ENCODE measurements at places on chromosomes 16 and 17.

- no peak for DNase-seq
These were observed 16.9 kb upstream of the MAP3K14 start for GRCh38 chr17:45333702-45334092.

GRCh38 chr17:66812571-66812970 is 22.3 kb upstream of the CACNG5 start:
- DNase-seq: no peak

DNA sequence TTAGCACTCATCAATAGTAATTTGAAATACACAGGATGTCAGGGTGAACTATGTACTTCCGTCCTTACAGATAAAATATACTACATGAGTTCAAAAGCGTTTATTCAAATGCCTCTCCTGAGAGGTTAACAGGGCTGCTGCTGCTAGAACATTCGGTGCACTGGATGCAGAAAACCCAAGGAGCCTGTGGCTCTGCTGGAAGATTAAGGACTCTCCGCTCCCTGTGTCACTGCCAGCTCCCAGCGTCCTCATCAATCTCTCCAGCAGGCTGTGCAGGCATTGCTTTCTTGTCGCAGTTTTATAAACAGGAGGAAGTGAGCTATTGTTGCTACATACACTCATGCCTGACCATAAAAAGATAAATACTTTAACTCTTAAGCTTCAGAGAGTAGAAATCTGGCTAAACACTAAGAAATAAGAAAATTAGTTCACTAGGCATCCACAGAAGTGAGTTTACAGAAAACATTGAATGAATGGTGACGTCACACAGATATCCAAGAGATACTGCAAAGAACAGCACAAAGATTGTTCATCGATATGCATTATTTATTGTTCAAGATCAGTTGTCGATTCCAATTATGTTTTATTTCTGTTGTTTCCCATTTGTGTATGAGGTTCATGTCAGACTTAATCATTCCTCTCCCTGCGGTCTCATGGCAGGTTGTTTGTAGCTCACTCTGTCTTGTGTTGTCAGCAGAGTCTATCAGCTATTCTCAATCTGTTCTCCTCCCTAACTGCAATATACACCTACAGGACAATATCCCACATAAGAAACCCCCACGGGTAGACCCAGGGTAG is 127.9 kb upstream of the MON1B start:
- no peak for DNase-seq

DNA sequence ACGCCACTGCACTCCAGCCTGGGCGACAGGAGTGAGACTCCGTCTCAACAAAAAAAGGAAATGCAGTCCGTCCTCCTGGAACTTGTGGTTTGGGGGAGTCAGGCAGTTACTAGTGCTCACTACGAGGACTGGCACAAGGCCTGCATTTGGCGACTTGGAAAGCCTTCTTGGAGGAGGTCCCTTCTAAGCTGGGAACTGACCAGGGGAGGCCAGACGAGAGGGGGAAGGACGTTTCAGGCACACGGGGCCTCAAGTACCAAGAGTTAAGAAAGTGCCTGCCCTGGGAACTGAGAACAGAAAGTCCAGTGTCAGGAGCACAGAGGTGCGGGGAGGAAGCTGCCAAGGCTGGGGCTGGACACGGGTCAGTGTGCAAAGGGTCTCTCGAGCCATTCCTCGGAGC is 89.9 kb downstream of the ABR start:
- DNase-seq: no peak

DNA sequence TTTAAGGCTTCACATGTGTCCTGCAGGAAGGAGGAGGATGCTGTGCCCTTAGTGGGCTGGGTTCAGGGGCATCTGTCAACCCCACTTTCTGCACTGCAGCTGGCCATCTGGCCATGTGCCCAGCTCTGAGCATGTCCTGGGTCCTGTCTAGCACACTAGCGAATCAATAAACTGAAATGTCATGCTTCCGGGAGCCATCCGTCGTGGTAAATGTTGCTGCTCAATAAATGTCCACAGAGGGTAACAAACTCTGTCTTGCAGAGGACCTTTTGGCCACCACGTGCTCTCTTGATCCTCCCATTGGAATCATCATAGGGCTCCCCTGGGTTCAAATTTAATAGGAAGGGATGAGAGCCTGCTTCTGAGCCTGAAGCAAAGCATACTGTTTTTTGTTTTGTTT is 168.6 kb upstream of the PIRT start:
- DNase-seq: no peak

- DNase-seq: no peak
These were observed 11.5 kb downstream of the GAS7 start for GRCh38 chr17:10186771-10187410.

DNA sequence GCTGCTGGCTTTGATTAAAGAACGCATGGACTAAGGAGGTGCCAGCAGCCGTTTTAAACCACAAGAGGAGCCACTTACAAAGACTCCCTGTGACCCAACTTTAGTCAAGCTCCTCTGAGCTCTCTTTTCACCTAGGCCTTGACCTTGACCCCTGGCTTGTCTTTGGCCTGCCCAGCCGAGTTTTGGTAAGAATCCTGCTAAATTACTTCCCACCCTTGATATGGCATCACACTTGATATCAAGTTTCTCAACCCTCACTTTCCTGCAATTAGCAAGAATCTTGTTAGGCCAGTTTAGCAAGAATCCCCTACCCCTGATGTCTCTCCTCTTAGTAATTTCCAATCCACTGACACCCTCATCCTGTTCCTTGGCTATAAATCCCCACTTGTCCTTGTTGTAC is 232.8 kb upstream of the SALL1 start:
- no peak for DNase-seq

- DNase-seq: no peak
These were observed 6.6 kb downstream of the PTX4 start for GRCh38 chr16:1481906-1482835.

- no peak for DNase-seq
These were observed 198.8 kb downstream of the MAF start for GRCh38 chr16:79401782-79402181.
